Stimulated activated CD8-positive, alpha-beta memory T cell treated with anti-CD3 and anti-CD28 coated beads, Interleukin-7, amount 100 ng/mL, for 1 hour (primary cell): ENCODE measurements at places on chromosomes 11 and 22.

DNA sequence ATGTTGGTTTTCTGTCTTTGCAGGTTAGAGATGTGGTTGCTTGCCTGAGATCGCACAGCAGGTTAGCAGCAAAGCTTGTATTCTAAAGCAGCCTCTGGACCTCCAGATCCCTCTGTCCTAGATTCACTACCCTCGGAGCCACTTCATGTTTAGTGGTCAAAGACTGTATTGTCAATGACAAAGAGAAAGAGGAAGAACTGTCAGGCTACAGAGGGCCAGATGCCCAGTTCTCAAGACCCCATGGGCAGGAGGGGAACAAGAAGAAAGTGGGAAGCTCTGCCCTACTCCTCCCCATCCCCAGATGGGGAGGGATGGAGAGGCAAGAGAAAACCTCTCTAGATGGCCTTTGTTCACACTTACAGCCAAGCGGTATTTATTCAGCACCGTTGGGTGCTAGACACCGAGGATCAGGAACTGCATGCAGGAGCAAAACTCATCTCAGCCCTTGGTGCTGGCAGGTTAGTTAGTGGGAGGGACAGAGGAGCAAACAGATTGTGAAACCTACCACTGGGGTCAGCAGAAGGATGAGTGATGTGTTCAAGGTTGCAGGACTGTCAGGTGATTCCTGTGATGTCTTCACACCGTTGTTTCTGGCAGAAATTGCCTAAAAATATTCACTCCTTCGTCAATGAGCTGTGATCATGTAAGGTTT lies 38.3 kb upstream of the PTPRJ start:
- DNase-seq = no peak

DNA sequence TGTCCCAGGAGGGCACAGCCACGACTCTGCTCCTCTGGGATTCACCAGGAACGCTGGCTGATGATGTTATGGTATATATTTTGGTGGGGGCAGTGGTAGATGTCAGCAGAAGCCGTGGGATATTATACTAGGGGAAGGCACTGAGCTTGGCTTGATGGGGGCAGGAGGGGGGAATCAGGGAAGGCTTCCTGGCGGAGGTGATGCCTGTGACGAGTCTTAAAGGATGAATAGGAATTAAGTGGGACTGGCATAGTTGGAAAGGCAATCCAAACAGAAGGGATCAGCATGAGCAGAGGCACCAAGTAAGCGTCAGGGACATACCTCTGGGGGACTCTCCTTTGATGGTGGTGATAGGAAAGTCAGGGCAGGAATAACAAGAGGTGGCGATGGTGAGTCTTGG lies 47.6 kb downstream of the TP53I11 start:
- DNase-seq = no peak

- no peak for DNase-seq
Measured at GRCh38 chr11:103936059-103936458, 100.4 kb upstream of the DDI1 start.

DNA sequence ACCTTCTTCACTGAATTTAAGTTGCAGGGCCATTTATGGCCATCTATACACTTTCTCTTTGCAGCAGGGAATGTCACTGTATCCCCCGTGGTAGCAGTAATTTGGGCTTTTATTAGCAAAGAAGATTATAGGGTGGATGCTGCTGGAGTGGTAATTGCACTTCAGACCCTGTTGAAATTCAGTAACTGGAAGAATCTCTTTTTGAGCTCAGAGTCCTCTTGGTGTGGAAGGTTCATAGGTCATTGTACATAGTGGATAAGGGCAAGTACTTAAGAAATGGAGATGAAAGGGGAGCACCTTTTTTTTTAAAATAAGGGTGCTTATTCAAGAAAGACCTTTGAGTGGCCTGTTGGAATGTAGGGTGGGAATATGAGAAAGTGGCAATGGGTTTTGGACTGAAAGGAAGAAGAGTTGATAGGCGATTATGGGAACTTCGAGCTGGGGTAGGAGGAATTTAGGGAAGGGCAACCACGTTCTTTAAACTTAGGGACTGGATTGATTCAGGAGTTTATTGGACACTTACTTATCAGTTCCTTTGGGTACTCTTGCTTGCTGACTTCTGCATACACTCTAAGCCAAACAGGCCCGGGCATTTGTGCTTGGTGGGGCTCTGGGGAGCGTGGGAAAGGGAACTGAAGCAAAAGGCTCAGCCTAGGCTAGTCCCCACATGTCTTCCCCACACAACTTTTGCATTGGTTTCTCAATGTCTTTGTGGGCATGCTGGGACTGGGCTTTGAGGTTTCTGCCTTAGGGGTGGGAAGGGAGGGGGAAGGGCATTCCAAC lies 26.5 kb downstream of the CTNND1 start:
- no peak for DNase-seq

- no peak for DNase-seq
Measured at GRCh38 chr11:47202576-47202975, 12.2 kb upstream of the DDB2 start.

DNA sequence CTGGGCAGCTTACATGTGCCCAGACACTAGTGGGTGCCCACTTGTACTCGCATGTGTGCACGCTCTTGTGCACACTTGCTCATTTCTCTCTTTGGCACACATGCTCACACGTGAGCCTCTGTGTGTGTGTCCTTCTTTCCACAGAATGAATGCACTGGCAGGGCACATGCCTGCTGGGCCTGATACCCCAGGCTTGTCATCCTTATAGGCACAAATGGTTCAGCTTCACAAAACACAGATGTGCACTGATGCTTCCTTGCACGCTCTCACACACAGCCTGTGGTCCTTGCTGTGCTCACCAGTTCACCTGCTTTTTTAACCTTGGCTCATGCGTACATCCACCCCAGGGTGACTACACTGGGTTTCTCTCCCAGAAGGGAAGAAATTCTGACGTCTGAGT lies 174.8 kb downstream of the BUD13 start:
- DNase-seq = no peak

DNA sequence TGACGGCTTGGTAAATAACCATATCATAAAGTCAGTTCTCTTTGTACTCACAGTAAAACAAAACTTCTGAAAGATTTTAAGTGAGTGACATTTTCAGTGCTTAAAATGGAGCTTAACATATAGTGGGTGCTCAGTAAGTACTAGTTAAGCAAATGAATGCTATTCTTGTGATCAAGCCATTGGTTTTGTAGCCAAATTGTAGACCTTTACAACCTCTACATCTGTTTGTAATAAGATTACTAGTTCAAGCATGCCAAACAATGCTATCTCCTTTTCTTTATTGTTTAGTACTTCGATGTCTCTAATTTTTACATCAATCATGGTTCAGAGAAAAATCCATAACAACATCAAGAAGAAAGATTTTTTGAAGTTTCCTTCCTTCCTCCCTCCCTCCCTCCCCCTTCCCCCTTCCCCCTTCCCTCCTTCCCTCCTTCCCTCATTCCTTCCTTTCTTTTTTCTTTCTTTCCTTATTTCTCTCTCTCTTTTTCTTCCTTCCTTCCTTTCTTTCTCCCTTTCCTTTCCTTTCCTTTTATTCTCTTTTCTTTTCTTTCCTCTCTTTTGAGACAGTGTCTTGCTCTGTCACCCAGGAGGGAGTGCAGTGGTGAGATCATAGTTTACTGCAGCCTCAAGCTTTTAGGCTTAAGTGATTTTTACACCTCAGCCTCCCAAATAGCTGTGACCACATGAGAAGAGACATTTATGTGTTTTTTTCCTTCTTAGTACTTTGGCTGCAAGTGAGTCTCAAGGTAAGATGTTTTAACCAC lies 5.7 kb upstream of the OR51B4 start:
- no peak for DNase-seq

GRCh38 chr22:40651057-40651456 lies 14.5 kb upstream of the MRTFA start:
- no peak for DNase-seq

DNA sequence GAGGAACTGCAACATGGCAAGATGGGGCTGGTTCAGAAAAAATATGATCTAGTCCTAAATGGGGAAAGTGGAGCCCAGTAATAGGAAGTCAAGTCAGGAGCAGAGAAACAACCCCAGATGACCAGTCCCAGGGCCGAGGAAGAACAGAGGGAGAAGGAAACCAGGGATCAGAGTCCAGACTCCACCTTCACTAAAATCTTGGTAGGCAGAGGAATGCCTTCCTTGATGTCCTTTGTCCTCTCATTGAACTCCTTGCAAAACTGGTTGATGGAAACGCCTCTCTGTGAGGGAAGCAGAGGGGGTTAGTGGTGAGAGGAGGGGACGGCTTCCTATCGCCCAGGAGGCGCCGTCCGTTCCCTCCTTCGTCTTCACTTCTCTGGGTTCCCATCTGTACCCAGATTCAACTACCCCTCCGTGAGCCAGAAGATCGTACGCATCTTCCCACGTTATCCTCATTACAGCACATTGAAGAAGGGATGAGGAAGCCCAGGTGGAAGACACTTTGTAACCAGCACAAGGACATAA lies 607 bp downstream of the MRPL11 start:
- no peak for DNase-seq

- no peak for DNase-seq
Measured at GRCh38 chr11:26608507-26609146, 36.6 kb upstream of the MUC15 start.

DNA sequence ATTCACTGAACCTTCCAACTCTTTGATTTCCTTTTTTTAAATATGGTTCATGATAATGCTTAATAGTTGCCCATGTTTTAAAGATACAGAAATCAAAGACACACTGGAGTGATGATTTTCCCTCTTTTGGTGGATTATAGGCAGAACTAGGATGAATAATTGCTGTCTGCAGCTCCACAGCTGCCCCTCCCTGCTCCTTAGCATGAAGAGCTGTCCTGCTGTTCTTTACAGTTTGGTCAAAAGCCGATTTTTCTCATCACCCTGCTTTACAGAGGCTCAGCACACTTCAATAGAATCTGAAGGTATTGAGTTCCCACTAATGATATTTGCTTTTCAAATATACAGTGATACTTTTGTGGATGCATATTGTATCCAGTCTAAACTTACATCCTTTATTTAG lies 202.6 kb downstream of the AASDHPPT start:
- no peak for DNase-seq

DNA sequence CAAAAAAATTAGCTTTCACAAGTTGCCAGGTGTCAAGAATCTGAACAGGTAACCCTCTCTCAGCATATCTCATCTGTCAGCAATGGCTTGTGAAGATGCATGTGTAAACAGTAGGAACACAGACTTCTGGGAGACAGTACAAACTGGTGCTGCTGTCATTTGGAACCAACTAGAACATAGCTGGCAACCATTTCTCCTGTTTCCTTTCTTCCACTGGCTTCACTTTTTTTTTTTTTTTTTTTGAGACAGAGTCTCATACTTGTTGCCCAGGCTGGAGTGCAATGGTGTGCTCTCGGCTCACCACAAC lies 2.1 kb upstream of the PIK3C2A start:
- no peak for DNase-seq

- DNase-seq = no peak
Measured at GRCh38 chr22:40444178-40444831, 73.9 kb downstream of the SGSM3 start.

DNA sequence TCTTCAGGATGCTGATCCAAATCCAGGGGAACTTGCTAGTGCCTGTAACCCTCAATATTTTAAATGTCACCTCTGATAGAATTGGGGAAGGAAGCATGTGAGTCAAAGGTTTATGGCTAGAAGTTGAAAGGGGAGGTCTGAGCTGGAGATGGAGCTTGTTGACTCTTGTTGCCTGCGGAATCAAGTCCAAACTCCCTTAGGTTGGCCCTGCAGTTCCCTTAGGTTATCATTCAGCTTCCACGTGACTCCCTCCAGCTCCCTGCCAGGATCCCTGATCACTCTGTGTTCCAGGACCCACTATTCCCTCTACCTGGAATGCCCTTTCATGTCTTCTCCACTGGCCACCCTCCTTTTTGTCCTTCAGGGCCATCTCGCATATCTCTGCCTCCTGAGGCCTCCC lies 26.2 kb upstream of the LIPT2 start:
- DNase-seq = no peak

DNA sequence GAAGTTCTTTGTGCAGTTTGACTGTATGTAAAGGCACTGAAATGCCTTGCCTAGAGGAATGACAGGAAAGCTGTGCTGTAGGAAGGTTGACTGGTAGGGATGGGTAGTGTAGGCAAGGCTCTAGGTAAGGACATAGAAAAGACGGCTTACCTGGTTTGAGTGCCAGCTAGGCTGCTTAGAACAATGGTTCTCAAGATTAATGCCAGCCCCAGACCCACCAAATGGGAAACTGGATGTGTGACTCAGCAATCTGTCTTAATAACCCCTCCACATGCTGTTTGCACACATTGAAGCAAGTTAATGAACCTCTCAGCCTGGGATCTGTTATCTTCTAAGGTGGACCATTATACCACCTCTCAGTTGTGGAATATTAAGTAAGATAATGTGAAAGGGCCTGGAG lies 3.7 kb downstream of the RPS3 start:
- no peak for DNase-seq

- DNase-seq = no peak
Measured at GRCh38 chr22:49956418-49956770, 4.2 kb upstream of the PIM3 start.
